ENCODE measurements at places on chromosomes 4 and X. TPM values are rescaled to one million over a fixed set of nuclear protein-coding genes. Genes with fewer than 3 reads are reported as not detected.

Gene GC
- 2.5 TPM for total RNA-seq

DNA sequence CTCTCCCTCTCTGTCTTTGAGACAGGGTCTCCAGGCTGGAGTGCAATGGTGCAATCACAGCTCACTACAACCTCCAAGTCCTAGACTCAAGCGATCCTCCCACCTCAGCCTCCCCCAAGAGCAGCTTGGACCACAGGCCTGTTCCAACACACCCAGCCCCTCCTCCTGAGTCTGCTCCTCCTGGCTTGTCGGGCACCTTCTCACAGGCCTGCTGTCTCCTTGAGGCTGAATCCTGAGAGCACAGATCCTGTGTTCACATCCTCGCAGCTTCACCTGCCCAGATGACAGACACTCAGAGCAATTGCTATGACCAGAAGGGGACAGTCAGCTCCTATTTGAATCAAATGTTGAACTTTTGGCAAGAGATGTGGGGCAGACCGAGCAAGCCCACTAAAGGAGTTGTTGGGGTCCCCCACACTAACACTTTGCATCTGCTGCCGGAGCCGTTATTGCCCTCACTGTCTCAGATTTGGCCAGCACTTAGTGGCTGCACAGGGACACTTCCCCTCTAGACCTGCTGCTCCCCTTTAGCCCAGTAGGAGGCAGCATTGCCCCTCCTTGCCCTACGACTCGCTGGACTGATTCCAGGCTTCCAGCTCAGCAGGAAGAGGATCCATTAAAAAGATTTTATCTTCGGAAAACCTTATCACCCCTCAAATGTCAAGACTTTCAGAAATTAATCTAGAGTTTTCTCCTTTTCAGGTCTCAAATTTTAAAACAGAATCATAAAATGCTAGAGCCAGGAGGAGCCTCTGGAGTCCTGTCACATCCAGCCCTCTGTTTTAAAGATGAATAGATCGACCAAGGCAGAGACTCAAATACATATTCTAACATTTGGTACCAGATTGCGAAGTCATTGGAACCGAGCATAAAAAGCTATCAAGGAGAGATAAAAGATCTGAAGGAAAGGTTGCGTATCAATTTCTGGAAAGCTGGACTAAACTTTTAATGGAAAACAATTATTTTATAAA, 113.7 kb downstream of the USP46 start:
- DNase-seq = peak; percentile 74

- no peak for DNase-seq
Observed at GRCh38 chr4:74670583-74670982, 123.7 kb downstream of the BTC start.

GRCh38 chrX:140724736-140725135, 15.2 kb downstream of the LINC00632 start:
- DNase-seq = no peak

- DNase-seq = no peak
Observed at GRCh38 chr4:374298-375160, 36.9 kb downstream of the ZNF141 start.

- DNase-seq = peak; percentile 51
Observed at GRCh38 chr4:7430368-7430964, 4.3 kb downstream of the PSAPL1 start.

- peak; percentile 32 for DNase-seq
Observed at GRCh38 chr4:109406337-109406931, 27.2 kb upstream of the SEC24B start.

- DNase-seq = no peak
Observed at GRCh38 chr4:57034520-57034919, 55.8 kb downstream of the POLR2B start.

- DNase-seq = no peak
Observed at GRCh38 chrX:154419688-154420401, 8.5 kb downstream of the TAFAZZIN start.

- DNase-seq = no peak
Observed at GRCh38 chr4:24798036-24798610, 2.8 kb downstream of the SOD3 start.

Measured in Calu3 (cell line).